ENCODE measurements at places on chromosomes 3 and 15. TPM values are rescaled to one million over a fixed set of nuclear protein-coding genes. Genes with fewer than 3 reads are reported as not detected.

DNA sequence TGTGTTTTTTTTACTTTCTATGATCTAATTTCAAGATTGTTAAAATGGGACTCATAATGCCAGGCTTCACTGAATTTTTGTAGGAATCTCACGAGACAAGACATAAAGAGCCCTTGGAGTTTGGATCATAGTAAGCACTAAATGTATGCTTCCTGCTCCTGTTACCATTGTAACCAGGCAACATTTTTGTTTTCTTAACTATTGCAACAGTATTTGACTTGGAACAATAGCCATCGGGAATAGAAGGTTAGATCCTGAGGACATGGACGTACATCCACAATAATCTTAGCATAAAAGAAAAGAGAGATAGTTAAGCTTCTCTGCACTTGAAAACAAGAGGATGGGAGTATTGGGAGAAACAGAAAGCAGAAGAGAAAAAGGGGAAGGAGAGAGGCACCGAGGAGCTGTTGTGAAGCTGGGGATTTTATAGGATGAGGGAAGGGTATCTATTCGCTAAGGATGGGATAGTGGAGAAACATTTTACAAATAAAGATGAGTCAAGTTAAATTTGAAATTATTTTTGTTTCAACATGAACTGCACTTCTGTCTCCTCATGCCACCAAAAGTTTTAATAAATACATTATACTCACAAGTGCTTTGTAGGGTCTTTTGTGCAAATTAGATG is 131.4 kb downstream of the TMCO5A start:
- no peak for DNase-seq

DNA sequence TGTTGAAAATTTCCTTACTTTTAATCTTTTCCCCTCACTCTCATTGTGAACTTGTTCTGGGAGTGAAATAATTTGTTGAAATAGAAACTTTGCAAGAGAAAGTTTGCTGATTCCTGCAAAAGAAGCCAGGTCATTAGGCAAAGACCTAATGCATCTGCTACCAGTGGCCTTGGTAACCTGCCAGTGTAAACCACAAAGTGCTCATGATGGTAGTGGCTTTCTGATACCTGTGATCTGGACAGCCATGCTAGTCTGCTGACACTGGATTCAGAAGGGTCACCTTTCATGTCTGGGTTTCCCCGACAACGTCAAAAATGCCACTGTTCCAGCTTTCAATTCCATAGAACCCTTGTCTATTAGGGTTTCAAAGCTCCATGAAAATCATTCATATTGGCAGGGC is 123.7 kb upstream of the MCTP2 start:
- DNase-seq: no peak

DNA sequence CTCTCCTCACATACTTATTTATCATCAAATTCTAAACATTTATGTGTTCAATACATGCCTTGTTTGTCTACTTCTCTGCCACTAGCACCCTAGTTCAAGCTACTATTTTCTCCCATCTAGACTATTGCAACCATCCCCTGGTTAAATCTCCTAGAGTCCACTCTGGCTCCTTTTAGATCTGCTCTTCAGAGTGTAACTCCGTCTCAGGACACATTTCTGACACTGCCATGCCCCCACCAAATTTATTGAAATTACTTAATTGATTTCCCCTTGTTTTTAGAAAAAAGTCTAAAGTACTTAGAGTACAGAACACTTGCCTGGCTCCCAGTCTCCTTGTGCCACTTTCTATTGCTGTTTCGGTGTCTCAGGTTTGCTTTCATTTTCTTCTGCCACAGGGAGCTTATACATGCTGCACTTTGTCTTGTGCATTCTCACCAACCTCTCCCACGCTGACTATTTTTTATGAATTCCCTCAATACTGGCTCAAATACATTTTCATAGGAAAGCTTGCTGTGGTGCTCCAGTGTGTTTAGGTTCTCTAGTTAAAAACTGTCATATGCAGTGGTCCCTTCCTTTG is 792.3 kb downstream of the DIPK2A start:
- peak; percentile 10 for DNase-seq

CAV3 gene
- total RNA-seq: 0.24 TPM

DNA sequence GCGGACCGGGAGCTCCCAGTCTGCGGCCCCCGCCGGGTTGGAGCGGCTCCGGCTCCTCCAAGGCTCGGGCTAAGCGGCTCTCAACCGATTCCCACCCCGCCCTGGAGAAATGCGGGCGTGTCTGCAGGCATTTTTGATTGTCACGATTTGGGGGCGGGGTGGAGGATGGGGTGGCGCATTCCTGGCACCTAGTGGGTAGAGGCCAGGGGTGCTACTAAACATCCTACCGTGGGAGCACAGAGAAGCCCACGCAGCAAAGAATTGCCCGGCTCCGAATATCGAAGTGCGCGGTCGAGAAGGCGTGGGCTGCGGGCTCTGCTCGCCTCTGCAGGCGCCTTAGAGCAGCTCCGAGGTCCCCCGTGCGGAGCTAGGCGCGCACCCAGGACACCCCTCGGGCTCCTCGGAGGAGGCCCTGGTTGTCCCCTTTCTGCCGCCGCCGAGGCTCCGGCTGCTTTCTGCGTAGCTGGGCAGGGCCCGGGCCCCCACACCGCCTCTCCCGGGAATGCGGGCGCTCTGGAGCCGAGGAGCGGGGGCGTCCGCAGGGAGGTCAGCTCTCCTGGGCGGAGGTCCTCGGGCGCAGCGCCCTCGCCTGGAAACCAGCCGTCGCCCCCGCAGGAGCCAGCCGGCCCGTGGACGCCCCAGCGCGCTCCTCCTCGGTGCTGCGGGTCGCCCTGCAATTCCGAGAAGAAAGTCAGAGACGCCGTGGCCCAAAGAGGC is 16.5 kb upstream of the LAMP3 start:
- peak; percentile 30 for DNase-seq

- DNase-seq: no peak
These were observed 92.3 kb upstream of the ROPN1 start for GRCh38 chr3:124084022-124084881.

- peak; percentile 59 for DNase-seq
These were observed 6.5 kb upstream of the CRYBG3 start for GRCh38 chr3:97815149-97815917.

- DNase-seq: no peak
These were observed at the start of gene SLC28A2 for GRCh38 chr15:45251888-45252287. SLC28A2 (plus strand) TSS chr15:45252234; CDS start chr15:45253216, 982 bp downstream.

PCSK6 gene
- total RNA-seq: 5.5 TPM

DNA sequence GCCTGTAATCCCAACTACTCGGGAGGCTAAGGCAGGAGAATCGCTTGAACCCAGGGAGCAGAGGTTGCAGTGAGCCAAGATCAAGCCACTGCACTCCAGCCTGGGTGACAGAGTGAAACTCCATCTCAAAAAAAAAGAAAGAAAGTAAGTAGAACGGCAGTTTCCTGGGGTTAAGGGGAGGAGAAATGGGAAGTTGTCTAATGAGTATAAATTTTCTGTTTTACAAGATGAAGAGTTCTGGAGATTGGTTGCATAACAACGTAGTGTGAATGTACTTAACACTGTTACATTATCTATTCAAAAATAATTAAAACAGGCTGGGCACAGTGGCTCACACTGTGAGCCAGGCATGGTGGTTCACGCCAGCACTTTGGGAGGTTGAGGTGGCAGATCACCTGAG is 45.4 kb downstream of the GRK7 start:
- no peak for DNase-seq

FSIP1 gene
- 0.86 TPM for total RNA-seq

GPR27 gene
- not detected for total RNA-seq
